ENCODE measurements at places on chromosomes 11 and 22.

DNA sequence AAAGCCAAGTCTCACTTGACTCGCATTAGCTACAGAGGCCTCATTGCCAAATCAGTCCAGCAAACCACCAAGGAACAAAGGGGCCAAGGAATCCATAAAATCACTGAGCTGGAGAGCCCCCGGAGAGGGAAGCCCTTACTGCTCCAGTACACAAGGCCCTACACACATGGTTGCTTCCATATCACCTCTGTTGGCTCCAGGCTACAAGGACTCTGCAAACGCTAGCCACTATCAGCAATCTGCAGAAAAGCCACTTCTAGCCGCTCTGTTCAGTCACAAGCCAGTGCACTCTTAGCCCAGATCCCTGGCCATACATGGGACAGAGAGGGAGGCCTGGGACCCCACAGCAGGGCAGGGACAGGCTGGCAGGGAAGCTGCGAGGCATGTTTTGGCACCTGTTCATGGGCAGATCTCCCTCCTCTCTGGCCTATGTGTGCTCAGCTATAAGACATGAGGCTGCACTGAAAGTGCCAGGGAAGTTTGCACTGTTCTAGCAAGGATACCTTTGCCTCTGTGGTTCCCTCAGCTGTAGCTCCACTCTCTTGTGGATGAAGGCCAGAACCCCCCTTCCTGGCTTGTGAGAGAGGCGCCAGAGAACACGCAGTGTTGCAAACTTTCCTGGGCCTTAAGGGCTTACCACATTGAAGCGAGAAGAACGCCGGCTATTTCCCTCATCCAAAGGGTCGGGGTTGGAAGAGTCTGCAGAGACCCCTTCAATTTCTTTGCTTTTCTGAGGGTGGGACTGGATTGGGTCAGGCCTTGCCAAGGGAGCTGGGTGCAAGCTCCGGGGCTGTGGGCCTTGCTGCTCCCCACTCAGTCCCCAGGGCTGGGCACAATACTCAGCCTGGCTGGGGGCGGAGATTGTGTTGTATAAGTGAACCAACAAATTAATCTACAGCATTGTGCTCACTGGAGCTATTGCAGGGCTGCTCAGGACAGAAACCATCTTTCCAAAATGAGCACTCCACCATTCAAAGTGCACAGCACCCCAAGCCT, 108.7 kb upstream of the PITPNB start:
- no peak for DNase-seq

DNA sequence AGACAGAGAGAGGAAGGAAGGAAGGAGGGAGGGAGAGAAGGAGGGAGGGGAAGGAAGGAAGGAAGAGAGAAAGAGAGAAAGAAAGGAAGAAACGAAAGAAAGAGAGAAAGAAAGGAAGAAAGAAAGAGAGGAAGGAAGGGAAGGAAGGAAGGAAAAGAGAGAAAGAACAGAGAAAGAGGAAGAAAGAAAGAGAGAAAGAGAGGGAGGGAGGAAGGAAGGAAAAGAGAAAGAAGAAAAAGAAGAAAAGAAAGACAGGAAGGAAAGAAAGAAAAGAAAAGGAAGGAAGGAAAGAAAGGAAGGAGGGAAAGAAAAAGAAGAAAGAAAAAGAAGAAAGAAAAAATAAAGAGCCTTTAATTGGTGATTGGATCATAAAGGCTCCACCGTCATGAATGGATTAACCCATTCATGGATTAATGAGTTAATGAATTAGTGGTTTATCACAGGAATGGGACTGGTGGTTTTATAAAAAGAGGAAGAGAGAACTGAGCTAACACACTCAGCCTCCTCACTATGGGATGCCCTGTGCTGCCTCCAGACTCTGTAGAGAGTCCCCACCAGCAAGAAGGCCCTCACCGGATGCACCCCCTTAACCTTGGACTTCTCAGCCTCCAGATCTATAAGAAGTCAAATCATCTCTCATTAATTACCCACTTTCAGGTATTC, 9.0 kb upstream of the PLAAT2 start:
- DNase-seq, result no peak

DNA sequence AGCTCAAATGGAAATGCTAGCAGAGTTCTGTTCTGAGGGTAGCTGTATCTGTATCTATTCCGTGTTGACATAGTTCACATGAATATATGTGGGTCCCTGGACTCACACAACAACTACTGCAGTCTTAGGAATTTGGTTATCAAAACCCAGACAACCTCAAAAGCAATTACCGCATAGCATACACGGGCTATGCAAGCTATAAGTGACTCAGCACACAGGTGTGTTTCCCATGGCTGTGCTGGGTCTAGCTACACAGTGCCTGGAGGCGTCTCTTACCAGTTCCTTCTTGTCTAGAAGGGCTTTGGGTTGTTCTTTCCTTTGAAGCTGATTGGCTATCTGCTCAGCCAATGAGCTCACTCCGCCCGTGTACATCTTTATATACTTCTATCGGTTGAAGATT, 98.2 kb upstream of the BID start:
- no peak for DNase-seq

DNA sequence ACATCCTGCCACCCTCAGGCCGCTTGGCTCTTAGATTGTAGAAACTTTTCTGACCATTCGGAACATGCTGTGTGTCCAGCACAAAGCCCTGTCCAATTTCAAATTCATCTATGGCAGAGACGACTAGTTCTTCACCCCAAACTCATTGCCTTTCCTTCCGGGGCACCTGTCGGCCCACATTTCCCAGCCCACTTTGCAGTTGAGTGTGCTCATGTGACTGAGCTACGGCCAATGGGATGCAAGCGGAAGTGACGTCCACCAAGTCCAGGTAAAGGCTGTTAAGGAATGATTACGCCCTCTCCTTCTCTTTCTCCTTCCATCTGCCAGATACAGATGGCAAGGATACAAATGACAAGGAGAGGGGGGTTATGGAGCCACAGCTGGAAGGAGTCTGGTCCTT, 32.5 kb downstream of the SYT13 start:
- no peak for DNase-seq

- no peak for DNase-seq
Measured at GRCh38 chr22:49795521-49795920, 32.2 kb downstream of the BRD1 start.

- no peak for DNase-seq
Measured at GRCh38 chr11:76785513-76785912, 2.4 kb downstream of the TSKU start.

DNA sequence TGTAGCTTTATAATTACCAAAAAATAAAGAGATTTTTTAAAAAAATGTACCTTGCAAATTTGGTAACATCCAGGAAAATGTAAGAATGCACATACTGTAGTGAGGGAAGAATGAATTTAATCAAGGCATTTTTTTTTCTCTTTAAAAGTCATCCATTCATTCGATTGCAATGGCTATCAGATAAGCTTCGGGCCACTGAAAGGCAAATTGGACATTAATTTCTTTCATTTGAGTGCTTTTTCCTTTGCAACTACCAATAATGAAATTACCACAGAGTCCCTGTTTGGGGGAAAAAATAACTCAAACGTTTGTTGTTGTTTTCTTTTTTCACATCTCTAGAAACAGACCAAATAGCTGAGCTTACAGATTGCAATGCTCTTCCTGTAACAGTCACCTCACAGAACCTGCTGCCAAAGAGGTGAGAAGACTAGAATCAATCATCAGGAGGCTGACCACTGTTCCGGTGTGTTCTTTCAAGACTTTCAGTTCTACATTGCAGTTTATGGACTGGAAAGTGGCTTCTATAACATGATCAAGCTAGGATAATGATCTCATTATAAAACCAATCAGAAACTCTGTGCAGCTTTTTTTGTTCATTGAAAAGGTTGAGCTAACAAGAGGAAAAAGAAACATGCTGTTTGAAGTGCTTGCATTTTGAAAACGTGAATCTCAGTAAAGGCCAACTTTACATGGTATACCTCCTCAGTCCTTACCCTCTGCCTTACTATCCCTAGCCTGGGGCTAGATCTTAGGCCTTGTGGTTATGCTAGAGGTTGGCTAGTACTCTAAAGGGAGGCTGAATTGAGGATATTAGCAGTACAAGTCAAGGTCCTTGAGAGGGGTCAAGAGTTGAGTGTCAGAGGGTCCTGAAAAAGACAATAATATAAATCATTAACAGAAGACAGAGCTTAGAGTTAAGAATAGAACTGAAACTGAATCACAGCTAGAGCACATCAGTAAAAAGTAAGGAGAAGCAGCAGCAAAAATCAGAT, 1276.1 kb downstream of the LRRC4C start:
- DNase-seq, result no peak

DNA sequence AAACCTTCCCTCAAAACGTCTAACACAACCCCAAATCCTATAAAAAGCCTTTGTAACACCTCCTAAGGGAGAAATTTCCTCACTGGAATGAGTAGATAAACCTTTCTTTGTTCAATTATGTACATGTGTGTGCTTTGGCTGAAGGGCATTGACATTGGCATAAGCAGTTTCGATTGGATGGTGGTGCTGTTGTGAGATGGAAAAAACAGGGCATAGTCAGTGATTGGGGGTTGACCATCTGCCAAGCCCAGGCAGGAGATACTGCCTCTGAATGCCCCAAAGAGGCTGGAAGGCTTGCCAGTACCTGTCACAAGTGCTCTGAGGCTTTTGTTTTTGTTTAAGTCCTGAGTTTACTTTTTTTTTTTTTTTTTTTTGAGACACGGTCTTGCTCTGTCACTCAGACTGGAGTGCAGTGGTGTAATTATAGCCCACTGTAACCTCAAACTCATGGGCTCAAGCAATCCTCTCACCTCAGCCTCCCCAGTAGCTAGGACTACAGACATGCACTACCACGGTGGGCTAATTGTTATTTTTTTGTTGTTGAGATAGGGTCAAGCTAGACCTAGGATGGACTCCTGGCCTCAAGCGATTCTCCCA, 1.2 kb upstream of the CCDC117 start:
- no peak for DNase-seq

DNA sequence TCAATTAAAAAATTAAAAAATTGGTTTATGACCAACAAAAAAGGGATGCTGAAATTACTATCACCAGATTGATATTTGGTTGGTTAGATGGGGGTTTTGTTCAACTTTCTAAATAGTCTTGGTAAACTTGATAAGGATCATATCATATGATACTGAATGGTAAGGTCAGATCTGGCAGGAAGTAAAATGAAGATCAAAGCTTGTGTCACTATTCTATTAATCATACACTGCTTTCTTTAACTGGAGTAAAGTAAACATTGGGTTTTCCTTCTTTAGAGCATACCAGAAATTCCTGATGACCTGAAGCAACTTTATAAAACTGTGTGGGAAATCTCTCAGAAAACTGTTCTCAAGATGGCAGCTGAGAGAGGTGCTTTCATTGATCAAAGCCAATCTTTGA, 40.2 kb downstream of the RRM1 start:
- no peak for DNase-seq

DNA sequence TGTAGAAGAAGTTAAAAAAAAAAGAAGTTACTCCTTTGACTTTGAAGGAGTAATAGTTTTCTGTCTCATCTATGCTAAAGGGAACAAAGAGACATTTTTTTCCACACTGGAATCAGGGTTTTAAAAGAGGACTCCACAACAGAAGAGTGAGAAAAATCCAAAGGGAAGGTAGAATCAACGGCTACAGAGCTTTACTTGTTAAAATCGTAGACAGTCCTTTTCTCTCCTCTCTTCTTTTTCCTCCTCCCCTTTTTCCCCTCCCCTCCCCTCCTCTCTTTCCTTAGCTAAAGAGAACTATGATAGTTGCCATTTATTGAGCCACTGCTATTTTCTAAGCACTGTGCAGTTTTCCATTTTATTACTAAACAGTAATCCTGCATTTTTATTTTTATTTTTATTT, 29.2 kb downstream of the DDIAS start:
- no peak for DNase-seq

- no peak for DNase-seq
Measured at GRCh38 chr22:30694171-30694639, 469 bp upstream of the OSBP2 start.

DNA sequence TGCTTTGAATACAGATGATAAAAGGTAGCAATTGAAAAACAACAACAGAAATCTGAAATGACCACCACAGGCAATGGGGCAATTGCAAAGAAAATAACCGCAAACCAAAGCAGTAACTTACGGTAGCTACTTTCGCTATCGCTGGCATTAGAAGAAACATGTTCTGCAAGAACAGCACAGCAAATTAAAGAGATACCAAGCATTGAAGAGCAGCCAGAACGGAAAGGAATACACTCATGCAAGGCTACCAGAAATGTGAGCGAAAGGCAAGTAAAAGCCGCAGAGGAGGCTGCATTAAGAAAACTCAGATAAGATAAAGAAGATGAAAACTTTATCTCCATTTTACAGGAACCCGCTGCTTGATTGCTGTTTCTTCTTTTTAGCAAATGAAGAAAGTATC, 194.1 kb upstream of the CCDC90B start:
- DNase-seq, result no peak

- no peak for DNase-seq
Measured at GRCh38 chr11:124535552-124536232, 7.8 kb downstream of the OR8B12 start.

DNA sequence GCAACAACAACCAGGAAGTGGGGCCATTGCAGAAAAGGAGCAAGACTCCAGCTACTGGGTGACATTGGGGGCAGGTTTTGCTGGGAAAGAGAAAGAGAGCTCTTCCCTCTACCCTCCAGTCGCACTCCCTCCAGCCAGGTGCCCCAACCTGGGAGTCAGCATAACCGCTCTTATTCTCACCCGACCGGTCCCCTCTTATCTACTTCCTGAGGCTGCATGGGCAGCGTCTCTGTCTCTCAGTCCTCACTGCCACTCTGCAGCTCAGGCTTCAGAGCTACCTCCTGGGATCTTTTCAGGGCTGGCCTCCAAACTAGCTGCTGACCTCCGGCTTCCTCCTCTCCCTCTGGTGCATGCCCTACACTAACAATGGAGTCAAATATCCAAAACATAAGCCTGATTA, 5.1 kb downstream of the ZNF70 start:
- DNase-seq, result no peak

DNA sequence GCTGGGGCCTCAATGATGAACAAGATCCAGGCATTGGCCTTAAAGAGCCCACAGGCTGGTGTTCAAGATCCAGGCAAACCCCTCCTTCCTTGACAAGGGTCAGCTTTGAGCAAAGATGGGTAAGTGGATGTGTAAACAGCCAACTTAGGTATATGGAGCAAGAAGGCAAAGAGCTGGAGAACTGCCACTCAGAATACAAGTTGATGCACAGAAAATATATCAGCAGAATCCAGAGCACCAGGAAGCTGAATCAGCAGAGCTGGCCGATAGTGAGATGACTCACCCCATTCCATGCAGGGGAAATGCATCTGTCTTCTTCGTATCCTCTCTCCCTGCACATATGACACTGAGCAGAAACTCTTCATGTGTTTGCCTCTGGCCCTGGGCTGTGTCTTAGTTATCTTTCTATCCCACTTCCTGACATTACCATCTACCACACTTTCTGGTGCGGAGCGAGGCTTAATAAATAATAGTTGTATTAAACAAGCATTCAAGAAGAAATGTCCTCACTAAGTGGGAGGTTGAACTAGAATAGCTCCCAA, 57.8 kb downstream of the ENDOD1 start:
- no peak for DNase-seq

- DNase-seq, result no peak
Measured at GRCh38 chr11:66335531-66336233, 552 bp downstream of the RIN1 start.

DNA sequence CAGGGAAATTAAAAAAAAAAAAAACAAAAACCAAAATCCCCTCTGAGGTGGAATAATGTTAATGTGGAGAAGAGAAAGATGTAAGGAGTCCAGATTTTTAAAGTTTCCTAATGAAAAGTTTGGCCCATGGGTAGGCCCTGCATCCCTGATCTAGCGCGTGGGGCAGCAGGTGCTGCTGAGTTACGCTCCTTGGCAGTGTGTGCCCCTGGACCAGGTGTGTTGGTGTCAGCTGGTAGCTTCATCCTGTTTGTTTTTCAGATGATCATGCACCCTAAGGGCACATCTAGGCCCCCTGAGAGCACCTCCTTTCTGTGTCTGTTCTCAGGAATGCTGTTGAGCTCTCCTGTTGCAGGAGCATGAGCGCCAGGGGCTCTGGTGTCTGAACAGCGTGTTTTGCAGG, 6.7 kb downstream of the DGCR8 start:
- no peak for DNase-seq
